ENCODE measurements at places on chromosomes 2 and 18.

GRCh38 chr2:81528852-81529480 lies 1224.4 kb upstream of the LRRTM1 start:
- no peak for DNase-seq

GRCh38 chr2:179446476-179447141 lies 182.0 kb upstream of the SESTD1 start:
- no peak for DNase-seq

GRCh38 chr2:180717588-180717987 lies 262.8 kb upstream of the UBE2E3 start:
- no peak for DNase-seq

- no peak for DNase-seq
Observed at GRCh38 chr2:171531291-171531690, 9.0 kb downstream of the CYBRD1 start.

DNA sequence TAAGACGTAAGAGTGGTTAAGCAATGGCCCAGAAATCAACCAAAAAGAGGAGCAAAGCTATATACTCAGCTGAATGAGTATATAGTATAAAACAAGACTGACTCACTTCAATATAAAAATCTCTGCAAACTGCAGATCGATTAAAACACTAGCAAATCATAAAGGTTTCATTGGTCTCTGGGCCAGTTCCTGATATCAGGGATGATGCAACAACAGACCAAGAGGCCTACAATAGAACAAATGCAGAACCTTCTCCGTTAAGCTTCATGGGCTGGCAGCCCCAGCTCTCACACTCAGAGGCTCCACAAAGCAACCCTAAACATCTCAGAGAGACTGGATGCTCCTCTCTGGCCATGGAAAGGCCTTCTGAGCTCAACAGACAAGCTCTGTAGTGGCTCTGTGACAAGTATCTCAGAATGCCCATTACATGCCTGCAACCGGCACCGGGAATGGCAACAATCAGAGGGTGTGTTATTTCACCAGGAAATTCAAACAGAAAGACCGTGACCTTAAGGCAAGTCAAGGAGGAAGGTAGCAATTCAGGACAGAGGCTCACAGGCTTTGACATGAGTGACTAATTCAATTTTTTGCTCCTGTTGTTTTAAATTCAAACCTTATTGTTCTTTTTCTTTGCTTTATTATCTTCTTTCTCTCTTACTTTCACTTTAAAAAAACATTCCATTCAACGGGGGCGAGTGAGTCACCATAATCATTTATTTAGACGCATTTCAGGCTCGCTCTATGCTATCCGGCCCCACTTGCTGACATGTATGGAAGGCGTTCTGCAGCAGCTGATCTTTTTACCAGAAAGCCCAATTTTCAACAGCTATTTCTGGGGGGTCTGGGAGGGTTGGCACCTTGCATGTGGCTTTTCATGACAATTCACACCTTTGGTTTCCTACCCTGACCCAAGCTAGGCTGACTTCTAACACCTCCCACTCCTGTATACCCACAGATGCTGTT lies 15.1 kb downstream of the CYRIA start:
- no peak for DNase-seq

- no peak for DNase-seq
Observed at GRCh38 chr2:38260972-38261371, 116.1 kb downstream of the ATL2 start.

- DNase-seq: no peak
Observed at GRCh38 chr18:12659904-12660605, 2.1 kb upstream of the SPIRE1 start.

DNA sequence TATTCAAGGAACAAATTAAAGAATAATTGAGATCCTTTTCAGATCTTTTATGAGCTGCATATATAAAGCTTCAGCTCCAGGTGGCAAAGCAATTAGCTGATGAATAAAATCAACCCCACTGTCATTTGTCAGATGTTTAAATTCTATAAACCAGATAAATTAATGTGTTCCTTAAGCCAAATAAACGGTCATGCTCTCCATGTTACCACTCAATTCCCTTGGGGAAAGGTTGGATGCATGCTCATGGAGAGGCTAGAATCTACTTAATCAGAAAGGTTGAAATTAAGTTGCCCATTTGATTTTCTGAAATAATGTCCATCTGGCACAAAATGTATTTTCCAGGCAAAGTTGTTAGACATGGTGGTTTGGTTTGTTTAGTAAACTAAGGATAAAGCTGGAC lies 282.5 kb upstream of the SPRED2 start:
- DNase-seq: no peak

DNA sequence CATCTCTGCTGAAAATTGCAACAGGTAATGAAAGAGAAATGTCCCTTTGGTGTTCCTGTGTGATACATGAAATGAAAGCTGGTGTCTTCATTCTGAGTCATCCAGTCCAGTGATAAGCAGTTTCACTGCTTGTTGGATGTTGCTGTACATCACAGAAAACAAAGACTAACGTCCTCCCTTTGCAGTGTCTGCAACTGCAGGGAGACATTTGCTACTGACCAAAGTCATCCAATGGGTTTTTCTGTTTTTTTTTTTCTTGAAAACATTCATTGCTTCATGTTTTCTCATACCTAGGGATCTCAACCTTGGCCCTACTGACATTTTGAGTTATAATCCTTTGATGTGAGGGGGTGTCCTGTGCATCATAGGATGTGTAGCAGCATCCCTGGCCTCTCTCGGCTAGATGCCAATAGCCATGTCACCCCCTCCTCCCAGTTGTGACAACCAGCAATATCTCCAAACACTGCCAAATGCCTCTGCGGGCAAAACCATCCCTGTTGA lies 63.6 kb upstream of the FZD5 start:
- no peak for DNase-seq

- DNase-seq: no peak
Observed at GRCh38 chr2:164722616-164723338, 101.5 kb upstream of the GRB14 start.

- DNase-seq: no peak
Observed at GRCh38 chr2:173956454-173956853, 8.7 kb downstream of the SP3 start.

DNA sequence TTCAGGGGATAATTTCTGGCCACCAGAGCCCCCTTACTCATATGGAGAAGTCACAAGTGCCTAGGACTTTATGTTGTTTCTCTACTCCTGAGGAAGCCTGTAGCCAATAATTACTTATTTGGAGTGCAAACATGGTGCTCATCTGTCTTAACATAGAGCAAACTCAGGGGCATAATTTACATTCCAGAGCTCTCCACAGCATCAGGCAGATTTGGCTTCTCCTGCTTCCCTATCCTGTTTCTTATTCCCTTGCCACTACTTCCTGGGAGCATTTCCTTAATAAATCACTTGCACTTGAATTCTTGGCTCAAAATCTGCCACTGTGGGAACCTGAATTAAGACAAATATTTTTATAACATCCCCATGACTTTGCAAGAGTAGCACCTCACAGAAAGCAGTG lies 960.9 kb downstream of the SOCS6 start:
- DNase-seq: no peak

DNA sequence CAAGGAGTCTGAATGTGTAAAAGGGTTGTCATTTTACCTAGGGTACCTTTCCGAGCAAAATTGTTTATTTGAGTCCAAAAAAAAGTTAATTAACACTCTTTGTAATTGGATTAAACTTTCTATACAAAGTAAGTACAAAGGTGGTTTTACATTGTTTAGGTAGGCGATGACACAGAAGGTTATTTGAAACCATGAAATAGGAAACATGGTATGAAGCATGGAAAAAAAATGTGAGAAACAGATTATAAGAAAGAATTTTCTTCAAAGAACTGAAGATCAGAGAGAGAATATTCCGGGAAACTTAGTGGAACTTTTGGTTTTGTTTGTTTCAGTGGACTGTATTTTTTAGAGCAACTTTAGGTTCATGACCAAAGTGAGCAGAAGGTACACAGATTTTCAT lies 32.7 kb downstream of the CARF start:
- no peak for DNase-seq

- DNase-seq: no peak
Observed at GRCh38 chr18:2114765-2115164, 456.5 kb downstream of the METTL4 start.

DNA sequence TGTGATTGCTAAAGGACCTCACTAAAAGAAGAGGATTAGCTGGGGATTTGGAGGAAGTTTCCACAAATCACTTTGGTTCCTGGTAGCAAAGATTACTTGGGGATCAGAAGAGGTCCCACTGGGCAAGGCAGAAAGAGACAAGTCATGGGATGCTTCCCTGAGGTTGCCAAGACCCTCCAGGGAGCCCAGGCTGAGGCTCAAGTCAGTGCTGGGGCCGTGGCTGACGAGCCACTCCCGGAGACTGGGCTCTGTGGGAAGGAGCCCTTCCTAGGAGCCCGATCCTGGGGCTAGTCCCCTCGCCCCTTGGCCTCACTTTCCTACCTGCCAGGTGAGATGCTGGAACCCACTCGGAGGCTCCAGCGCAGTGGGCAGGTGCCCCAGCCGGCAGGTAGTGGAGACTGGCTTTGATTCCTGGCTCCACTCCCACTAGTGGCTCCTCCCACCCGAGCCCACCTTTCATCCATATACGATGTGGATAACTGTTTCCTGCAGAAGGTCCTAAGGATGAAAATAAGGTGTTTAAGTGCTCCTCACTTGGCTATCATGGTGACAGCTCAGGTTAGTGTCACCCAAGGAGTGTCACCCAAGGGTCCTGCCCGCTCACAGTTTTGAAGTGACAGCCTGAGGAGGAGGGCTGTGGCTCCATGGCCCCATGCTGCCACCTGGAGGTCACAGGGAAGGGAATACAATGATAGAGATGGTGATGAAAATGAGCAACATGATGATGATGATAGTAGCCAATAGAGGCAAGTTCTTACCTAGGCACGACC lies 100.5 kb downstream of the CAPN13 start:
- peak; percentile 67 for DNase-seq

DNA sequence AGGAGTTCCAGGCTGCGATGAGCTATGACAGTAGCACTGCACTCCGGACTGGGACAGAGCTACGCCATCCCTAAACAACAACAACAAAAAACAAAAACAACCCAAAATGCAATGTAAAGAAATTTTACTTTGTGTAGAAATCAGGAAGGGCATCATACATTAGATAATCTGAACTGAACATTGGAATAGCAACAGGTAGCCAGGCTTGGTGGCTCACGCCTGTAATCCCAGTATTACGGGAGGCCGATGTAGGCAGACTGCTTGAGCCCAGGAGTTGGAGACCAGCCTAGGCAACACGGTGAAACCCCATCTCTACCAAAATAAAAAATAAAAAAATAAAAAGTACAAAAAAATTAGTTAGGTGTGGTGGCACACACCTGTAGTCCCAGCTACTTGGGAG lies 2.1 kb upstream of the PNO1 start:
- no peak for DNase-seq

DNA sequence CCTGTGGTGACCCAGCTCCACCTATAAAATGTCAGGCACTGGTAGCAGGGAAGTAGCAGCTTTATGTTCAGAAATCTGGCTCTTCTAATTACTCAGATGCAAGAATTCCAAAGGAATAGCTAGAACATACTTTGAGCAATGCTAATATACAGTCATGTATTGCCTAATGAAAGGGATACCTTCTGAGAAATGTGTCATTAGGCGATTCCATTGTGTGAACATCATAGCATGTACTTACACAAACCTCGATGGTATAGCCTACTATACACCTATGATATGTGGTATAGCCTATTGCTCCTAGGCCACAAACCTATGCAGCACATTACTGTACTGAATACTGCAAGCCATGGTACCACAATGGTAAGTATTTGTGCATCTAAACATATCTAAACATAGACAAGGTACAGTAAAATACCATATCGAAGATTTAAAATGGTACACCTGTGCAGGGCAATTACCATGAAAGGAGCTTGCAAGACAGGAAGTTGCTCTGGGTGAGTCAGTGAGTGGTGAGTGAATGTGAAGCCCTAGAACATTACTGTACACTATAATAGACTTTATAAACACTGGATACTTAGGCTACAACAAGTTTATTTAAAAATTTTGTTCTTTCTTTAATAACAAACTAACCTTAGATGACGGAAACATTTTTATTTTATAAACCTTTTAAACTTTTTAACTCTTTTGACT lies 50.3 kb upstream of the ETAA1 start:
- DNase-seq: no peak

- DNase-seq: no peak
Observed at GRCh38 chr2:99845296-99845695, 297.1 kb downstream of the AFF3 start.

GRCh38 chr2:203122317-203122986 lies 107.8 kb downstream of the NBEAL1 start:
- no peak for DNase-seq

DNA sequence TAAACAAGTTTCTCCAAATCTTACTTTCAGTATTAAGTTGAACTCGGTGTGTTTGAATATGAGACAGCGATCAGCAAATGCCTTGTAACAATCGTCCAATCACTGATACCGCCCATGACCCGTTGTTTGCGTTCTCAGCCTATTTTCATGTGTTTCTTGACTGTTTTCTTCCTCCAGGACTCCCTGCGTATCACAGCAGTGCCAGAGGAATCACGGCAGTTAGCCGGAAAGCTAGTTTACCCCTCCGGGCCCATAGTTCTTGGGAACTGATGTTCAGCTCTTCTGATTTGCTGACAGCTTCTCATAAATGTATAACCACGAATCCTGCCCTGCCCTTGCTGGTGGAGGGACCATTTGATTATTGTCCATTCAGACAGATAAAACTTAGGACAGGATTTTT lies 42.2 kb upstream of the TPO start:
- no peak for DNase-seq

DNA sequence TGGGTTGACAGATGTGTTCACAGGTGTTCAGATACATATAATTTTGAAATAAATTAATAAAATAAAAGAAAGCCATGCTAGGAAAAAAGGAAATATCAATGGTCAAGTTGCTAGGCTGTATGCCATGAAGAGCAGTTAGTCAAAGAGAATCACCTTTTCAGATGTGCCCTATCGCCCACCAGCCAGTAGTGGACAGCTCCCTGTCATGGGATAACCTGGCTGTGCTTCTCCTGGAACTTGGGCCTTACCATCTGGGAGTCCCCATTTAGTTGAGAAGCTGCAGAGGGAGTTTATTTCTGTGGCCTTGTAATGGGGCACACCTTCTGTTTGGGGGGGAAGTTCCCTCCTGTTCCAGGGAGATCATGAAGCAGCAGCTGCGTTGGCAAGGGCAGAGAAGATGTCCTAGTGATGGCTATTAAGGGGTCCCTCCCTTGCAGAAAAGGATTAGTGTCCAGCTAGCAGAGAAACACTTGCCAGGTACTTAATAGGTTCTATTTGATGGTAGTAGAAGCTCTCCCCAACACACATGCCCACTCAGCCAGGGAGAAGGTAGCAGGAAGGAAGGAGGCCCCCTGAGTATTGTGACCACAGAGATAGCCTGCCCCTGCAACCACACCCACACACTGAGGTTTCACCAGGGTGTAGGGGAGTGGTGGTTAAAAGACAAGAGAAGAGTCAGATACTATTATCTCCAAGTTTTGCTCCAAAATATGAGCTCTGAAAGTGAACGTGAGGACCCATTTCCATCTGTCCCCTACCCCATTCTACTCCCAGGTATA lies 117.7 kb downstream of the B3GNT2 start:
- peak; percentile 76 for DNase-seq

Measured in activated naive CD8-positive, alpha-beta T cell treated with anti-CD3 and anti-CD28 coated beads, Interleukin-2, amount 10 ng/mL, durations not matched to agents 7 days and 5 days (primary cell).